NCI-H1105 (cell line): ENCODE measurements at places on chromosomes 5 and 9.

DNA sequence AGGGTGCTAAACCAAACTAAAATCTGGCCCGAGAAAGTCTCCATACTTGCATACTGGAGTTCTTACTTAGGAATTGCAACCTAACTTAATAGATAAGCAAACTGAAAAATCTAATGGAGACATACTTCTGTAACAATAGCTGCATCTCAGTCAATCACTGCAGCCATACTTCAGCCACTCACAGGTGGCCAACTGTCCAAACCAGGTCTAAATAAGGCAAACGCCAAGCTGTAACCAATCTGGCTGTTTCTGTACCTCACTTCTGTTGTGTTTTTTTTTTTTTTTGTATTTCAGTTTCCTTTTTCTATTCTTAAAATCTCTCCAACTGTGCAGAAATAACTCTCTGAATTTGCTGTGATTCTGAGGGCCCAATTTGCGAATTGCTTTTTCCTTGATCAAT is 4.4 kb upstream of the NDUFB6 start:
- no peak for DNase-seq

DNA sequence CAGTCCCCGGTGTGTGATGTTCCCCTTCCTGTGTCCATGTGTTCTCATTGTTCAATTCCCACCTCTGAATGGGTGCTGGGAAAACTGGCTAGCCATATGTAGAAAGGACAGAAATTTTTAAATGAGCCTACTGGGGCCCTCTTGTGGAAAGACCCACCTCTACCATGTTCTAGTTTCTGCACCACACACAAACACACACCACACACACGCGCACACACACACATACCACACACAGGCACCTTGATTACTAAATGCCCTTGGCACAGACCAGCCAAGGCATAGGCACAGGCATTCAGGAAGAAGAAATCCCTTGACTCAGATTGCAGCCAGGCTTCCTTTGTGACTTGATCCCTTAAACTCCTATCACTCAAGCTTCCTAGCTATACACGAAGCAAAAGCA is 60.5 kb downstream of the SIL1 start:
- no peak for DNase-seq

DNA sequence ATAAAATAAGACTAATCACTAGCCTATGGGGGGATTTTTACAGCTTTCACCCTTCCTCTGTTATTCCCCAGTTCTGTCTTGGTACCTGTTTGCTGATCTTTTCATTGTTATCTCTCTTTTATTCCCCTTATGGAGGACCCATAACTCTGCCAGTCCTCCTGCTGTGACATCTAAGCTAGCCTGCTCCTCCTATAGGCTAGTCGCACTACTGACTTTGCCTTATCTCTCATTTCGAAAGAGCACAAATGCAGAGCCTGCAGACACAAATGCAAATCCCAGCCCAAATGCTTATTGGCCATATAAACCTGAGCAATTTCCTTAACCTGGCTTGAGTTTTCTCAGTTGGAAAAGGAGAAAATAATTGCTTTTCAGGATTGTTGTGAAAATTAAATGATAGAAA is 59.1 kb upstream of the CAMK4 start:
- no peak for DNase-seq

DNA sequence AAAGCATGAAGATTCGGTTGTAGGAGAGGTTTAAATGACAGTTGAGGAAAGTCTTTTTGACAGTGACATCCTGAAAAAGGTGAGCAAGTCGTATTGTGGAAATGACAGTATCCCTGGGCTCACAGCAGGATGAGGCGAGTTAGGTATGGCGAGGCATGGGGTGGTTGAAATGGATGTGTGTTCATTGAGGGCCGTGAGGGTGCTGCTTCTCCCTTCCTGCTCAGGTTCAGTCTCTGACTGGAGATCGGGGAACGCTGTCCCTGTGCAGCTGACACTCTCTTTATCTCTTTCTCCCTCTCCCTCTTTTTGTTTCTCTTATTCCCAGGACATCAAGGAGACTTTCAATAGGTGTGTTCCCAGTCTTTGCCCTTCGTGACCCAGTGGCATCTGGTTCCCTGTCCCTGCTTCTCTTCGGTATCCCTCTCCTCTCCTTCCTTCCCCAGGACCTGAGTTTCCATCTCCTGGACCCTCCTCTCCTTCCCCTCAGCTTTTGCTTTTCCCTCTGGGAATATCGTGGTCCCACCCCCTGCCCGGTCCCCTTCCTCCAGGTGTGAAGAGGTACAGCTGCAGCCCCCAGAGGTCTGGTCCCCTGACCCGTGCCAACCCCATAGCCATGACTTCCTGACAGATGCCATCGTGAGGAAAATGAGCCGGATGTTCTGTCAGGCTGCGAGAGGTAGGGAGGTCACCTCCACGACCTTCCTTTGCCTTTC is 10.2 kb downstream of the TRIM41 start:
- DNase-seq, result no peak

DNA sequence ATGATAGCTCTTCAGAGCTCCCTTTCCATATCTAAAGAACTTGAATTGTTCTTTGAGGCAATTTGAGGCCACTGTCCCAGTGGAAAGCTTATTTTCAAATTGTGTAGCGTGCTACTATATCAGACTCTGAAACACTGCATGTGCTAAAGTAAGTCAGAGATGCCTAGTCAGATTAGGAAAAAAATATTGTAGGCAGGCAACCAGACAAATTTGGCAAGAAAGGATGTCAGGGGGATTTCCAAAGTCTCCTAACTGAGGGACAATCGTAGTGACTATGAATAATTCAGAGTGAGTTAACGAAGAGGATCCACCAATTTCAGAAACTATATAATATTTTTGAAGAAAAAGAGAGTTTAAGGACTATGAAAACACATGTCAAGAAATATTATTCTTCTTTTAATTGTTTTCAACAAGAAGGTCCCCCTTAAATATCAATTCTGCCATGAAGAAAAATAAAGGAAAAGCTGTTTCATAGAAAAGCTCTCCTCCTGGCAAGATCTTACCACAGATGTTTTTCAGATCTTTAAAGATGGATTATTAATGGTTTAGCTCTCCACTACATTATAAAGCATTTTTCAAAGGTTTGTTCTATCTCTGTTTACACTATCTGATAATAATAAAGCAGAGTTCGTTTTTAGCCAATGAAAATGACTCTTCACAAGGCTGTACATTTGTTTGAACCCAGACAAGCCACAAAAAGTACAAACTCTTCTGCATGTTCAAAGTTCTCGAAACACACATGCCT is 273.5 kb upstream of the PTGER4 start:
- no peak for DNase-seq

DNA sequence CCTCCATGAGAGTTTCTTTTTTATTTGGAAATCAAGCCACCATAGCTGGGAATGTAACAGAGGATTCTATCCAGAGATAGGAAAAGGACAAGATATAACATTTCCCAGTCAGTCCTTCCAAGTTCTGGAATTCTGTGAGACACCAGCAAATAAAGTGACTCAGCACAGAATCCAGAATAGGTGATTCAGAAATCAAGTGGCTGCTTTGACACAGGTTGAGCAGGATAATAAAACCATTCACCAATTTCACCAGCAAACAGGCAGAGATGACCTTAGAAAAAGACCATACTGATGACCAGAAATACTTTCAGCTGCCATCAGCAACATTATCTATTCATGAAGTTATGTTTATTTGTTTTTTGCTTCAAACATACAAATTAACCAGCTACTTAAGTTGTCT is 491.5 kb upstream of the TUSC1 start:
- DNase-seq, result no peak

GRCh38 chr5:52481201-52481600 is 306.5 kb upstream of the ITGA1 start:
- DNase-seq, result no peak
